ENCODE measurements at places on chromosomes 2 and 18.
A peak's percentile ranks its signal among the peaks of the same experiment; 100 is the strongest.

- DNase-seq: no peak
Observed at GRCh38 chr2:122683018-122683417, 927.6 kb downstream of the TSN start.

DNA sequence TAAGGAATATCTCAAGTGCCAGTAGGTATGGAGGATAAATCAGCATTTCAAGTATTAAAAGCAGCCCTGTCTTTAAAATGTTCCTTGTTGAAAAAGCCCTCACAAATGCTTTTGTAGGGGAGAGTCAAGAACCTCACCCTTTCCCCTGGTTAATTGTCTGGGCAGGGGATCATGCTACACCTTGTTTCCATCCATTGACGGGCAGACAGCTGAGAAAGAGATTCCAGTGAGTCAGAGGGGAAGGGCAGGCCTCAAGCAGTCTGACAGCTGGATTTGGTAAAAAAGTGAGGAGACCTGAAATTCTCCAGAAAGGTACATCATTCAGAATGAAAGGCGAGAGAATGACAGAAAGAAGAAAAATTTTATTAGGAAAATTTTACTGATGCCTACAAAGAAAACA lies 203.2 kb upstream of the CYP26B1 start:
- DNase-seq: no peak

GRCh38 chr2:1697601-1698000 lies 46.7 kb downstream of the PXDN start:
- DNase-seq: no peak

DNA sequence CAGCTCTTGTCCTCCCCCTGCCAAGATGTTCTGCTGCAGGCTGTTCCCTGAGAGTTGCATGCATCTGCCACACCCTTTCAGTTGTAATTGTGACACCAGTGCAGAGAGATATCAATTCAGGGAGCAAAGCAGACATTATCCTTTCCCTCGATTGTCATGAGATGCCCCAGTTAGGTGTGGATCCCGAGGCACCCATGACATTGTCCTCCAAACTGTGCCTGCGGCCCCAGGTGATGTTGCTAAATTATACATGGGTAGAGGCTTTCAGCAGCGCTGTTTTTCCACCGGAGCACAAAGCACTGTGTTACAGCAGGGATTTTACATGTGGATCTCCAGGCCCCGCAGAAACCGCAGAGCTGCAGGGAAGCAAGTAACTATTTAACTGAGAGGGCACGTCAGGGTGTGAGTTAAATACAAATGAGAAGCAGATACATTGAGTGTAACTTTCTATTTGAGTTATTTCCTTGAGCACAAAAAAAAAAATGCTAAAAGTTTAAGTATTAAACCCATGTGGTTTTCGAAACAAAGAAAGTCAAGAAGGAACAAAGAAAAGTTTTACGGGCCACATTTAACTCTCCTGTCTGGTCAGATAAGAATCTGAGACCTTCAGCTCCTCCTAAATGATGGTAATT lies 90.3 kb upstream of the BCL2L11 start:
- DNase-seq: no peak

DNA sequence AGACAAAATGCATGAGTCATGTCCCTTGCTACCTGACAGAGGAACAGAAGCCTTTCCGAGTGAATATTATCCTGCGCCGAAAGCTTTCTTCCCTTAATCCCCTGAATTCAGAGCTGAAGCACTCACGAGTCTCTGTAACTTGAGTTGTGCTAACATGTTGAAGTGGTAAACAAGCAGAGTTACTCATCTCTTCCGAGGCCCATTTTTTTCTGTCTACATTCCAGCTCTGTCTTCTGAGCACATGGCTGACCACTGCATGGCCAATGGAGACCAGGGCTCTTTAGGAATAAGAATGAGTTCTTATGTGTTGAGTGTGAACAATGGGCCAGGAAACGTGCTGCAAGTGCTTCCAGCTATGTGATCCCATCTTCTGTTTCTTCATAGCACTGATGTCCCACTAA lies 73.1 kb upstream of the PID1 start:
- DNase-seq: no peak

DNA sequence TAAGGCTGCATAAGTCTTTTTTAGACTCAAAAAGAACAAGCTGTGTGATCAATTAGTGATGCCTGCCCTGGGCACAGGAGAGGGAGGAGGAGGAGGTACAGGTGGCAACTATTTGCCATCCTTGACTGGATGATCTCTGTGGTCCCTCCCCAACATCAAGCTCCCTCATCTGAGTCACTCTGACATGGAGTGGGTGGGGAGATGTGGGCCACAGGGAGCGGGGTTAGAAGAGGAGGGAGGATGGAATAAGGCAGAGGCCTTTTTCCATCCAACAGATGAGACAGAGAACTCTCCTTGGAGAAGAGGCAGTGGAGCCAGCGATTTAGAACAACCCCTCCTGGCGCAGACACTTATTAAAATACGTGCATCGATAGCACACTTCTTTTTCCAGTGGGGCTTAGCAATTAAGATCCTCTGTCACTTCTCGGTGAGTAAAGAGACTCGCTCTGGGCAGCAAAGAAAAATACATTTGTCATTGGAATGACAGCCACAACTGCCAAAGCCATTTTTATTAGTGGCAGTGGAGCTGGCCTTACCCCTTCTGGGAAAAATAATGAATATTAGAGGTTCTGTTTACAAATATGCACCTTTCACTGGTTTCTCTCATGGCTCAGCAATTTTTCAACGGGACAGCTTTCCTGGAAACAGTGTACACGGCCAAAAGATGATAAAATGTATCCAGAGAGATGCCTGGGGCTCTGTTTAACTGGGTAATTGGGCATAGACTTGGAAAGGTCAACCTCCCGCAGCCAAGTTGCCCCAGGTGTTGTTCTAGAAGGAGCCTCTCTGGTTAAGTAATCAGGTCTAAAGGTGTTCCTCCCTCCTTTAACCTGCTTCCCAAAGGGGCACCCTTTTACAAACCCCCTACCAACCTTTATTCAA lies 238.4 kb upstream of the CXCR4 start:
- no peak for DNase-seq

DNA sequence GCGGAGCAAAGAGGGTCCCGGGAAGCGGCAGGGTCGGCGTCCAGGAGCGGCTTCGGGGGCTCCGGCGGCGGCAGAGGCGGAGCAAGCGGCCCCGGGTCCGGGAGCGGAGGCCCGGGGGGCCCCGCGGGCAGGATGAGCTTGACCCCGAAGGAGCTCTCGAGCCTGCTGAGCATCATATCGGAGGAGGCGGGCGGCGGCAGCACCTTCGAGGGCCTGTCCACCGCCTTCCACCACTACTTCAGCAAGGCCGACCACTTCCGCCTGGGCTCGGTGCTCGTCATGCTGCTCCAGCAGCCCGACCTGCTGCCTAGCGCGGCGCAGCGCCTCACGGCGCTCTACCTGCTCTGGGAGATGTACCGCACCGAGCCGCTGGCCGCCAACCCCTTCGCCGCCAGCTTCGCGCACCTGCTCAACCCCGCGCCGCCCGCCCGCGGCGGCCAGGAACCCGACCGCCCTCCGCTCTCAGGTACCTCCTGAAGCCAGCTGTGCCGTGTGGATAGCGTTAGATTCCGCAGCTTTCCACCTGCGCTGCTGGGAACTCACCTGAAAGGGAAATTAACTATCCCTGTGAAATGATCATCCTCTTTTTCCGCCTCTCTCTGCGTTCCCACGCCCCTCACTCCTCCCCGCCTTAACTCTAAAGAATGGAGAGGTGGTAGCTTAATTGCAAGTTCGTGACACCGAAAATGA lies 472 bp downstream of the CNOT11 start:
- DNase-seq: peak; percentile 73

- DNase-seq: no peak
Observed at GRCh38 chr18:46362533-46362932, 258.3 kb downstream of the HAUS1 start.

- DNase-seq: no peak
Observed at GRCh38 chr2:106159866-106160785, 34.0 kb downstream of the UXS1 start.

GRCh38 chr2:236762628-236763027 lies 193.0 kb downstream of the ACKR3 start:
- DNase-seq: no peak

- no peak for DNase-seq
Observed at GRCh38 chr2:68390586-68390985, 25.5 kb downstream of the PLEK start.

DNA sequence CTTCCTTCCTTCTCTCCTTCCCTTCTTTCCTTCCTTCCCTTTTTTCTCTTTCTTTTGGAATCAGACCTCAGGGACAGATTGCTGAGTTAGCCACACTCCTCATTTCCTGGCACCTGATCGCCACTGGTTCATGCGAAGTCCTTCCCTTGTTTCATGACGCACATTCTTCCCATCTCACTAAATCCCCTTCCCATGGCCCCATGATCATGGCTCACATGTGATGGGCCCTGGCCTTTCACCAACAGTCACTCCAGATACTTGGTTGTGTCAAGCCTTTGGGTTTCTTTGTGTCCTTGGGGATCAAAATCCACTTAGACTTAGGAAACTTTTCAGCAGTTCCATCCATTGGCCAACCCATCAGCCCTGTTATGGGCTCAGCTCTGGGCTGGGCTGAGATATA lies 23.8 kb upstream of the ASPRV1 start:
- no peak for DNase-seq

DNA sequence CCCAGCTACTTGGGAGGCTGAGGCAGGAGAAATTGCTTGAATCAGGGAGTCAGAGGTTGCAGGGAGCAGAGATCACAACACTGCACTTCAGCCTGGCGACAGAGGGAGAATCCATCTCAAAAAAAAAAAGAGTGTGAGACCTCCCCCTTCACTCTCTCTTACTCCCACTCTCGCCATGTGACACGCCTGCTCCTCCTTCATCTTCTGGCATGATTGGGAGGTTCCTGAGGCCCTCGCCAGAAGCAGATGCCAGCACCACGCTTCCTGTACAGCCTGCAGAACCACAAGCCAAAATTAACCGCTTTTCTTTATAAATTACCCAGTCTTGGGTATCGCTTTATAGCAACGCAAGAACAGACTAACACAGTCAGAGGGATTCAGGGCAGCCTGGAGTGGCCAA lies 66.3 kb upstream of the CREB1 start:
- DNase-seq: no peak

DNA sequence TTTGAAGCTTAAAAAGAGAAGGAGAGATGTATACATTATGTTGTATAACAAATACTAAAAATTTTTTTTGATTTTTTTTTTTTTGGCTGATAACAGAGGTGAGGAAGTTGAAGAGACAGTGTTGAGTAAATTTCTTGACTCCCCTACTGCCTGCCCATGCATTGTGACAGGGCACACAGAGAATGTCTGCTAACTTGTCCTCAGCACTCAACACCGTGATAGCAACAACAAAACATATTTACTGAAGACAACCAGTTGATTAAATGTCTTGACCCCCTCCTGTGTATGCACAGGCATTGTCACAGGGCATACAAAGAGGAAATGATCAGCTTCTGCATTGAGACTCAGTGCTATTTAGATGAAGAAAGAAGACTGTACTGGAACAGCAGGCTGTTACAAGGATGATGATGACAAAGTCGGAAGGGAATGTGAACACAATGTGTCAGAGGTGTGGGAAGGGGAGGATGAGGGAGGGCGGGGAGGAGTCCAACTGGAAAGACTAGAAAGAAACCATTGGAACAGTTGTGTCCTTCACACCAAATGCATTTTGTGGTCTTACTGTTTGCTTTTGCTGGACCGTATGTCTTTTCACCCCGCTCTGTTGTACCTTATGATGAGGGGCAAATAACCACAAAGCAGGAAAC lies 89.5 kb downstream of the CERS6 start:
- DNase-seq: no peak

DNA sequence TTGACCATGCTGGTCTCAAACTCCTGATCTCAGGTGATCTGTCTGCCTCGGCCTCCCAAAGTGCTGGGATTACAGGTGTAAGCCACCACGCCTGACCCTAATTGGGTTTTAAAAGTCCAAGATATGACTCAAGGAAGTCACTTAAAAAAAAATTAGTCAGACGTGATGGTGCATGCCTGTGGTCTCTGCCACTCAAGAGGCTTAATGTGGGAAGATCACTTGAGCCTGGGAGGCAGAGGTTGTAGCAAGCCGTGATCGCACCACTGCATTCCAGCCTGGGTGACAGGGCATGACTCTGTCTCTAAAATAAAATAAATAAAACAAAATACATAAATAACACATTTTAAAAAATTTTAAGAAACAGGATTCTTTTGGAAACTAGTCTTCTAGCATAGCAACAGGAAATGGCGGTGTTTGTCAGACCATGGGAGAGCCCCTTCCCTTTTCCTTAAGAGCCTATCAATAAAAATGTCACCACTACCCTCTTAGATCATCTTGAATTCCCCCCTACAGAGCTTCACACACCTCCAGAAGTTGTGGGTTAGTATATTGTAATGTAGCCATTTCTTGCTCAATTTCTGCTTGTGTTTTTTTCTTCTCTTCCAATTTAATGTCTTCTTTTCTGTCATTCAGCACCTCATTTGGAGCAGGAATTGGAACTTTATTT lies 20.1 kb downstream of the SFT2D3 start:
- no peak for DNase-seq

DNA sequence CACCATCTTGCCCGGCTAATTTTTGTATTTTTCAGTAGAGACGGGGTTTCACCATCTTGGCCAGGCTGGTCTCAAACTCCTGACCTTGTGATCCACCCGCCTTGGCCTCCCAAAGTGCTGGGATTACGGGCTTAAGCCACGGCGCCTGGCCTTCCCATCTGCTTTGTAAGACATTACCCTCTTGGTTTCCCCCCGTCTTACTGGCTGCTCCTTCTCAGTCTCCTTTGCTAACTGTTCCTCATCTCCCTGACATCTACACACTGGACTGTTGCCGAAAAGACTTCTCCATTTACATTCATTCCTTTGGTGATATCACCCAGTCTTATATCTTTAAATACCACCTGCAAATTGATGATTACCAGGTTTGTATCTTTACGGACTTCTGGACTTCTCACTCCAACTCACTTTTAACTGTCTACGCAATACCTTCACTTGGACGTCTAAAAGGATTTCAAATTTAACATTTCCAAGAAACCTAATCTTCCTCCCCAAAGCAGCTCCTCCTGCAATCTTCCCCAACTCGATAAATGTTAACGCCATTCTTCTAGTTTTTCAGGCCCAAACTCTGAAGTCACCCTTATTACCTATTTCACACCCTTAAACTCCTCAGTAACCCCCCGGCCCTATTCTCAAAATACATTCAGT lies 37.9 kb downstream of the YES1 start:
- DNase-seq: no peak

DNA sequence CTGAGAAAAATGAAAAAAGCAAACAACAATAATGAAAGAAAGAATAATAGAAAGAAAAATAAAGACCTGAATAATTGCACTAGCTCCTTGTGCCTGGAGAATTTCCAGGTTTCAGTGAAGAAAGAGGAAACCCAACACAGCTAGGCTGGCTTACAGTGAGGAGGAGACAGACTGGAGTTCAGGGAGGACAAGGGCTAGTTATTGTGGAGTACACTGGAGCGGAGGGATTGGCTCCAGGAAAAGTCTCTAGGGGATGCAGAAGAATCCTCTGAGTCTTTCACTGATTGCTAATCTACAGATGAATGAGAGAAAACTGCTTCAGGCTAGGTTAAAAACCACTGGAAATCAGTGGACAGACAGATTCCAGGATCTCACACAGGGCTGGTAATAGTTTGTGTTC lies 163.6 kb upstream of the RBMS1 start:
- DNase-seq: no peak
